GM12891 (cell line): ENCODE measurements at places on chromosomes 5 and 9.
A peak's percentile ranks its signal among the peaks of the same experiment; 100 is the strongest.

DNA sequence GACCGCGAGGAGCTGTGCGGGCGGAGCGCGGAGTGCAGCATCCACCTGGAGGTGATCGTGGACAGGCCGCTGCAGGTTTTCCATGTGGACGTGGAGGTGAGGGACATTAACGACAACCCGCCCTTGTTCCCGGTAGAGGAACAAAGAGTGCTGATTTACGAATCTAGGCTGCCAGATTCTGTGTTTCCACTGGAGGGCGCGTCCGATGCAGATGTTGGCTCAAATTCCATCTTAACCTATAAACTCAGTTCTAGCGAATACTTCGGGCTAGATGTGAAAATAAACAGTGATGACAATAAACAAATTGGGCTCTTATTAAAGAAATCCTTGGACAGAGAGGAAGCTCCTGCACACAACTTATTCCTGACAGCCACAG lies 590 bp downstream of the PCDHA6 start:
- DNase-seq, result no peak

GRCh38 chr9:31983895-31984294 lies 400.5 kb upstream of the ACO1 start:
- no peak for DNase-seq

GRCh38 chr5:74244406-74244805 lies 396.1 kb downstream of the ENC1 start:
- DNase-seq, result no peak

DNA sequence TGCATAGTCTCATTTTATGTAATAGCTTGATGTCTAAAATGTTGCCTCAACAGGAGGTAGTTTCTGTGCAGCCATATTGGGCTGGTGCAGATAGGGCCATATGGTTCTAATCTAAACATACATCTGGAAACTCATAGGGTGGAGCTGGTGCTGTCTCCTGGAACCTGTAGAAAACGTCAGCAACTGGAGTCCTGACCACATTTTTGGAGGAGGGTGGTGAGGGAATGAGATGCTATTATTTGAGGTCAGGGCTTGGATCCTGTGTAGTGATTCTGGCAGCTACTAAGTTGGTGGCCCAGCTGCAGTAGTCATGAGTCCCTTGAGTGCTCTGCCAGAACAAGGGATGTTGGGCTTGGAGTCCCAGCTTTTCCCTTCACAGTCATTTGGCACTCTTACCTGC lies 14.1 kb downstream of the MAN2A1 start:
- no peak for DNase-seq

- no peak for DNase-seq
These were observed 28.3 kb upstream of the PDE4D start for GRCh38 chr5:59921816-59922215.

DNA sequence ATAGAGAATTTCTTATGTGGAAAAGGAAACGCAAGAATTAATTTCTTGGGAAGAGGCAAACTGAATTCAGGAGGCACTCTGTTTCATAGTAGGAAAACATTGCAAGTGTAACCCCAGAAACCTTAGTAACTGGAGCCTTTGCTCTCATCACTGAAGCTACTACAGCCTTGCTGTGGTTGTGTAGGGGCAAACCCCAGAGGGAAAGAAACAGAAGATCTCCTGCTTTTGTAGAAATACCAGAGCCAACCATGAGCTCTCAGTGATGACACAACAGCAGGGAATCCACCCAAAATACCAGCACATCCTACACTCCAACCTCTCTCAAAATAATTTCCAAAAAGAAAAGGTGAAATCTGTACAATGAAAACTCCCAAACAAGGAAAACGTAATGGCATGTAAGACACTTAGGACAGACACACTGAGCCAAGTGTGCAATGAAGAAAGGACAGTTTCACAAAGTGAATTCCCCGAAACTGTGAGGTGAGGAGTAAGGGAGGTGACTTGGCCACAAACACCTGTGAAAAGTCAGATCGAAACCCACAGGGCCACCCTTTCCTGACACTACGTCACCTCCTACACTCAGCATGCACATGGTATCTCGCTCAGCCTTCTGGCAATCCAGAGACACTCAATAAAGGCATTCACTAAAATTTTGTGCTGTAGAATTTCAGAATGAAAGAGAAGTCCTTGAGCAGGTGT lies 8.5 kb upstream of the ACSL6 start:
- DNase-seq, result no peak

DNA sequence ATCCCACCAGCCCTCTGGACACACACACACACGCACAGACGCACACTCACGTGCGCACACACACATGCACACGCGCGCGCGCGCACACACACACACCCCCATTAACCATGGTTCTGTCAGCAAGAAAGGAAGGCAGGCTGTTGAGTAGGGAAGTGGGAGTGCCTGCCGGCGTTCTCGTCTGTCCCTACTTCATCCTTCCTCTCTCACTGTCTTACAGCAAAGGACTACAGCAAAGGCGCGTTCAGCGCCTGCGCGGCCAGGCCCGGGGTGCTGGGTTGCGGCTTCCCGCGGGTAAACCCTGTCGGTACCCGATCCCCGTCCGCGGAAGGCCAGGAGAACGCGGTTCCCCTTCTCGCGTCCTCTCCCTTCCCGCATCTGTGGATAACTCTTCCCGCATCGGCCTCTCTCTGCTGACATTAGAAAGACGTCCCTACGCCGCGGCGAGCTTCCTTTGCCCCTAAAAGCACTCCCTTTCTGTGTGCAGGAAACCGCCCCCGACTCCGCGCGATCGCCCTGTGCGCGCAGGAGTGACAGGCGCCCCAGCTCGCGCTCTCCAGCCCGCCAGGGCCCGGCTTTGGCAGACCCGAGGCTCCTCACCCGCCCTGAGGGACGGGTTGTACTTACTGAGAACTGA lies 219.2 kb downstream of the AGTPBP1 start:
- peak; percentile 46 for DNase-seq

- no peak for DNase-seq
These were observed 7.0 kb downstream of the ADAMTS13 start for GRCh38 chr9:133429214-133429613.

- DNase-seq, result no peak
These were observed 171.2 kb downstream of the HSPA4 start for GRCh38 chr5:133222979-133223378.

- DNase-seq, result no peak
These were observed 27.9 kb downstream of the ANXA1 start for GRCh38 chr9:73179589-73179988.

DNA sequence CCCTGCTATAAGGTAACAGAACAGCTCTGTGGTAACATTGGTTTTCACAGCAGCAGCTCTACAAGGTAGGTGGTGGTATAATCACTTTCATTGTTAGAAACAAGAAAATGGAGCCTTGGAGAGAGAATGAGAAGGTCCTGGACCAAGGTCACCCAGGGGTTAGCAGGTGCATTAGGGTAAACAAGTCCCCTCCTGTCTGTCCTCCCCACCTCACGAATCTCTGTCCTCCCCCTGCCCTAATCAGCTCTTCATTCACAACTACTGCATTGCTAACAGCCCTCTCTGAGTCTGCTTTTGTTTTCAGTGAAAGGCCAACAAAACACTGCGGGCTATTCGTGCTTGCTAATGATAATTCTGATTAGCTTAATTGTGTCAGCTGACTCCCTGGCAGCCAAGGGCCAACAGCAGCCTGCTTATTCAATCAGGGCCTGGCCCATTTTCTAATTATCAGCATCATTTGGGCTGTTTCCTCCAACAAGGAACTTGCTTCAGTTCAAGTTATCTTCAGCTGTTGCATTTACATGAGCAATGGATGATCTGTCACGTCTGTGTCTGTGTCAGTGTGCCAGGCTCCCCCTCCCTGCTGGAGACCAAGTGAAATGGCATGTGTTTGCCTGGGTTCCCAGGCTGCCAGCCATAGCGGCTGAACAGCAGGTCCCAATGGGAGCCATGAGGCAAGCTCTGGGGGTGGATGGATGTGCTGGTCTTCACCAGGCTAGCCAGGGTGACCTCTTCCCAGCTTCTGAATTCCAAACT lies 56.7 kb upstream of the EQTN start:
- DNase-seq, result no peak

GRCh38 chr5:150644058-150644457 lies 3.6 kb downstream of the SYNPO start:
- DNase-seq, result no peak

GRCh38 chr5:143569213-143569701 lies 165.8 kb upstream of the NR3C1 start:
- no peak for DNase-seq

GRCh38 chr5:1827886-1828397 lies 26.7 kb downstream of the NDUFS6 start:
- no peak for DNase-seq

DNA sequence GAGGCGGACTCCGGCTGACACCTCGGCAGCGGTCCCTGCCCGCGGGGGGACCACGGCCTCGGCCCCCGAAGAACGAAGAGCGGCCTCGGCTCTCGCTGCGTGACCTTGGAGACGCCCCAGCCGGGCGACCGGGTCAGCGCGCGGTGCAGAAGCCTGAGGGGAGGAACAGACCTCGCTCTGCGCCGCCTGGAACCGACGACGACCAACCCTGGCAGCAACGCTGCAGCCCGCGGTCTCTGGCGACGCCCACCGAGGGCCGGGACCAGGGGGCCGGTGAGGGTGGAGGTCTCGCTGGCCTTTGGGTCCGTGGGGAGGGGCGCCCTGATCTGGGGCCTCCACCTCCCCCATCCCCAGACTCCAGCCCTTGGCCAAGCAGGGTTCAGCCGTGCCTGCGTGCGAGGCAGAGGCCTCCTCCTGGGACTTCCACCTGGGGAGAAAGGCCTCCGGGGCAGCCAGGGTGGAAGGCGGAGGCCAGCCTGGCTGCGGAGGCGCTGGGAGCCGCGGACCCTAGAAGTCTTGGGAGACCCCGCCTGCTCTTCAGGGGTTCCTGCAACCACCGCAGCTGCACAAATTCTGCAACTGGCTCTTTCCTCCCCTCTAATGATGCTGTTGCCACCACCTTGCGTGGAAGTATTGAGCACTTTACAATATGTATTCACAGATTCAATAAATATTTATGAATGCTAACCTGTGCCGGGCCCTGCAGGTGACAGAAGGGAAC lies 44.3 kb upstream of the SLC12A7 start:
- no peak for DNase-seq

DNA sequence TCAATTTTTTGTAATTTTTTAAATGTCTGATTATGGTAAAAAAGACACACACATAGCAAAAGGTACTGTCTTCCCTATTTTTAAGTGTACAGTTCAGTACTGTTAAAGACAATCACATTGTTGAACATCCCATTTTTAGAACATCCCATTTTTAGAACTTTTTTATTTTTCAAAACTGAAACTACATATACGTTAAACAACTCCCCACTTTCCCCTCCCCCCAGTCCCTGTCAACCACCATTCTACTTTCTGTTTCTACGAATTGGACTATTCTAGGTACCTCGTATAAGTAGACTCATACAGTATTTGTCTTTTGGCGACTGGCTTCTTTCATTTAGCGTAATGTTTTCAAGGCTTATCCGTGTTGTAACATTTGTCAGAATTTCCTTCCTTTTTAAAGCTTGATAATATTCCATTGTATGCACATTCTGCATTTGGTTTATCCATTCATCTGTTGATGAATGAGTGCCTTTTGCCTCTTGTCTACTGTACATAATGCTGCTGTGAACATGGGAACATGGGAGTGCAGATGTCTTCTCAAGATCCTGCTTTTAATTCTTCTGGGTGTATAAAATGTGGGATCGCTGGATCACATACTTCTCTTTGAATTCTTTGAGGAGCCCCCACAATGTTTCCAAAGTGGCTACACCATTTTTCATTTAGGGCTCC lies 154.0 kb downstream of the PIK3R1 start:
- no peak for DNase-seq

DNA sequence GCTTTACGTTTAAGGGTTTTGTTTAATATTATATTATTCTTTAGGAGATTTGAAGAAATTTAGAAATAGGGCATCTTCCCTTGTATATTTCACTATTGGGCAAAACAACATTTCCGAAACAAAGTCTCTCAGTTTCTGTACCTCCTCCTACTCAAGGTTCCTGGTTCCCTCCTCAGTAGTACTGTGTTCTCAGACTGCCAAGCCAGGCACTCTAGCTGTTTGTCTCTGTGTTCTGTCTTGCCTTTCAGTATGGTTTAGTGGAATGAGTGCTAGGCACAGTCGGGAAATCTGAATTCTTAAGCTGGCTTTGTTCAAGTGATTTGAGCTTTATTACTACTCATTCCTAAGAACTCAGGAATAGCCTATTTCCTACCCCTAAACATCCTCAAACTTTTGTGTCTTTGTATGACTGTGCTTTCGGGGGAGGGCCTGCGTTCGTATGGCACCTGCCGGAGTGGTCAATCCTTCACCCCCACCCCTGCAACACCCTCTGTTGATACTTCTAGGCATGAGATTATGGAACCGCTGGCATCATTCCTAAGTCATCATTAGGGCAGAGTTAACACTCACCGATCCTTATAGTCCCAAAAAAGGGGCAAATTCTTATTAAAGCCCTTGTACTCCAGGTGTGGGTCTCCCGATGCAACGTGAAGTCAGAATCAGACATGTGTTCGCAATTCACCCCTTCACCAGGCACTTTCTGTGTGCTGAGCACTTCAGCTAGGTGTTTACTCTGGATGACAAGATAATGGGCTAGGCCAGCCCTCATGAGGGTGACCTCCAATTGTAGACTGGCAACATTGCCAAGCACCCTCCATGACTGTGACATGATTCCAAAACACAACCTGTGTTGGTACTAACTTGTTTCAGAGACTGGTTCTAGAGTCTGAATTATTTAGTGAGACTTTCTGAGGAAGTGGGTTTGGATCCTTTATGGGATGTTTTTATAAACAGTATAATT lies 24.5 kb downstream of the SNX18 start:
- DNase-seq, result no peak

DNA sequence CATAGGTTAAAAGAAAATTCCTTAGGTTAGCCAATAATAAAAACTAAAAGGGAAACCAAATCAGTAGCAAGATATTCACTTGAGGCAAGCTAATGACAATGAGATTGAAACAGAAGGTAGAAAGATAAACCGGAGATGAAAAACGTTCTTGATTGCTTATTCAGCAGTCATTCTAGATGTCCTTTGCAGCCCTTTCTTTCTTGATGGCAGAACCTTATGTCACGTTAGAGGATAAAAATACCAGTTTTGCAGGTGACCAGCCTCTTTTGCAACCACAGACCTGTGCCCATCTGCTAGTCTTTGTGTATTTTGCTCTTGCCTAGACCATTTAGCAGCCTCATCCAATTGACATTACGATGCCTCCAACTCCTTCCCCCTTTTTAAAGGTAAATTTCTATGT lies 337.8 kb downstream of the DMAC1 start:
- DNase-seq, result no peak
